NCI-H1105 (cell line): ENCODE measurements at places on chromosomes 16 and 17.

DNA sequence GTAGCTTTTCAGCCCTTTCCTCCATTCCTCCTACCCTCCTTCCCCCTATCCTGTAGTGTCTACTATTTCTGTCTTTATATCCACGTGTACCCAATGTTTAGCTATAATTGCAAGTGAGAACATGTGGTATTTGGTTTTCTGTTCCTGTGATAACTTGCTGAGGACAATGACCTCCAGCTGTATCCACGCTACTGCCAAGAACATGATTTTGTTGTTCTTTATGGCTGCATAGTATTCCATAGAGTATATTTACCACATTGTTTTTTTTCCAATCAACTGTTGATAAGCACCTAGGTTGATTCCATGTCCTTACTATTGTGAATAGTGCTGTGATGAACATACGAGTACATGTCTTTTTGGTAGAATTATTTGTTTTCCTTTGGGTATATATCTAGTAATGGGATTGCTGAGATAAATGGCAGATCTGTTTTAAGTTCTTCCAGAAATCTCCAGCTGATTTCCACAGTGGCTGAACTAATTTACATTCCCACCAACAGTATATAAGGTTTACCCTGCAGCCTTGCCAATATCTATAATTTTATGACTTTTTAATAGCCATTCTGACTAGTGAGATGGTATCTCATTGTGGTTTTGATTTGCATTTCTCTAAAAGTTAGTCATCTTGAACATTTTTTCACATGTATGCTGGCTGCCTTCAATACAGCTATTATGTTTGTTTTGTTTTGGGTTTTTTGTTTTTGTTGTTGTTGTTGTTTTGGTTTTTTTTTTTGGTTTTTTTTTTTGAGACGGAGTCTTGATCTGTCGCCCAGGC, 10.9 kb upstream of the COPRS start:
- no peak for DNase-seq

DNA sequence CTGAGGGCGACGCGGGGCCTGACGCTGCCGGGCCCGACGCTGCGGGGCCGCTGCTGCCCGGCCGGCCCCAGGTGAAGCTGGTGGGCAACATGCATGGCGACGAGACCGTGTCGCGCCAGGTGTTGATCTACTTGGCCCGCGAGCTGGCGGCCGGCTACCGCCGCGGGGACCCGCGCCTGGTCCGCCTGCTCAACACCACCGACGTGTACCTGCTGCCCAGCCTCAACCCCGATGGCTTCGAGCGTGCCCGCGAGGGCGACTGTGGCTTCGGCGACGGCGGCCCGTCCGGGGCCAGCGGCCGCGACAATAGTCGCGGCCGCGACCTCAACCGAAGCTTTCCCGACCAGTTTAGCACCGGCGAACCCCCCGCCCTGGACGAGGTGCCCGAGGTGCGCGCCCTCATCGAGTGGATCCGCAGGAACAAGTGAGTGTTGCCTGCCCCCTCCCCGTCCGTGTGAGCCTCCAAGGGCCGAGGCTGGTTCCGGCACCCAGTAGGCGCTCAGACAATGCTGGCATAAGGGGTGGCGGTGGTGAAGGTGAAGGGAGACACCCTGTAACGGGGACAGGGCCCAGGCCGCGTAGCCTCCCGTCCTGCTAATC, 676 bp downstream of the CPD start:
- no peak for DNase-seq

DNA sequence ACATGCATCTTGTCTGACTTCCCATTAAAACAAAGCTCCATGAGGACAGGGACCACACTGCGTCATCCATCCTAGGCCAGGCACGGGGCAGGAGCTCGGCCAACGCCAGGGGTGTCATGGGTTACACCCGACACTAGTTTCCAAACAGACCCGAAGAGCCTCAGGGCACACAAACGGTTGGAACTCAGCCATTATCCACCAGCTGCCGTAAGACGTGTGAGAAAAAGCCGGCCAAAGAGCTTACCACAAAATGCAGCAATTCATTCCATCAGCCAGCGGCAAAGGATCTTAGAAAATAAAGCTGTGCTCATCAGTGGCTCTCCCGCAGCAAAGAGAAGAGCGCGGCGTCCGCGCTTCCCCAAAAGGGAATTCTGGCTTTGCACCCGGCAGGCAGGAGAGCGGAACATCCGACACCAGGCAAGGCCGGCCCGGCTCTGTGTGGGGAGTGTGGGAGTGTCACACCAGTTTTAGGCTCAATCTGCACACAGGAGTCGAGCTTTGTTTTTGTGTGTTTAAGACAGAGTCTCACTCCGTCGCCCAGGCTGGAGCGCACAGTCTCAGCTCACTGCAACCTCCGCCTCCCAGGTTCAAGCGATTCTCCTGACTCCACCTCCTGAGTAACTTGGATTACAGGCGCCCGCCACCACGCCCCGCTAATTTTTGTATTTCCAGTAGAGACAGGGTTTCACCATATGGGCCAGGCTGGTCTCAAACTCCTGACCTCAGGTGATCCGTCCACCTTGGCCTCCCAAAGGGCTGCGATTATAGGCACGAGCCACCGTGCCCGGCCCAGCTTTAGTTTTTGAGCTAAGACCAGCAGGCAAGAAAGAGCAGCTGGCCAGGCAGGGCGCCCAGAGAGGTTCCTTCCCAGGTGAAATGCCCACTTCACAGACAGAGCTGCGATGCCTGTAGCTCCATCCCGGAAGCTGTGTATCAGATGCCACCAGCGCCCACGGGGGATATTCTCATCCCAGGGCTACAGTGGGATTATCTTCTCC, 1.5 kb downstream of the SLC38A8 start:
- no peak for DNase-seq

DNA sequence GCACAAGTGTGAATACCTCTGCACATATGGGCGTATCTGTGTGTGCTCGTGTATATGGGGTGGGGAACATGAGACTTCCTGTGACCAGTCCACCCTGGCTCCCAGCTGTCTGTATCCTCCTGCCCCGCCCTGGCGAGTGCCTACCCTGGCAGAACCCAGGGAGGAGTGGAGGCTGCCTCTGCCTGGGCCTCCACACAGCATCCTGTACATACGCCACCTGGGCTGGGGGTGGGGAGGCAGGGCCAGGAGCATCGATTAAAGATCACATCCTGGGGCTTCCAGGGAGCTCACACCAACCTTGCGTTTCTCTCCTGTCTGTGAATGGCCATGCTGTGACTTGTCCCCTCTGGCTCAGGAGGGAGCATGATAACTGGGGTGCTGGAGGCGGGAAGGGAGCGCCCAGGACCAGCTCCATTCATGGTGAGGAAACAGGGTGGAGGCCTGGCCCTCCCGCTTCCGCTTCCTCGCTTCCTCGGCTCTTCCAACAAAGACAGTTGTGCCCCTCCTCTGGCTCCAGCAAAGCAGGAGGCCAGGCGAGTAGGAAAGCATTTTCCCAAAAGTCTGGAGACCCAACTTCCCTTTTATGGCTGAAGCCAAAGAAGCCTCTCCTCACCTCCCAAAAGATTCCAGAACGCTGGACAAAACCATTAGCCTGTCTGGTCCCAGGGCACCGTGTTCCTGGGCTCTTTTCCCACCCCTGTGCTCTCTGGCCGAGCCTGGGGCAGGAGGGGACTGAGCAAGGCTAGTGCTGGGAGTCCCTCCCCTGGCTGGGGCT, 22.9 kb downstream of the ADAM11 start:
- no peak for DNase-seq

DNA sequence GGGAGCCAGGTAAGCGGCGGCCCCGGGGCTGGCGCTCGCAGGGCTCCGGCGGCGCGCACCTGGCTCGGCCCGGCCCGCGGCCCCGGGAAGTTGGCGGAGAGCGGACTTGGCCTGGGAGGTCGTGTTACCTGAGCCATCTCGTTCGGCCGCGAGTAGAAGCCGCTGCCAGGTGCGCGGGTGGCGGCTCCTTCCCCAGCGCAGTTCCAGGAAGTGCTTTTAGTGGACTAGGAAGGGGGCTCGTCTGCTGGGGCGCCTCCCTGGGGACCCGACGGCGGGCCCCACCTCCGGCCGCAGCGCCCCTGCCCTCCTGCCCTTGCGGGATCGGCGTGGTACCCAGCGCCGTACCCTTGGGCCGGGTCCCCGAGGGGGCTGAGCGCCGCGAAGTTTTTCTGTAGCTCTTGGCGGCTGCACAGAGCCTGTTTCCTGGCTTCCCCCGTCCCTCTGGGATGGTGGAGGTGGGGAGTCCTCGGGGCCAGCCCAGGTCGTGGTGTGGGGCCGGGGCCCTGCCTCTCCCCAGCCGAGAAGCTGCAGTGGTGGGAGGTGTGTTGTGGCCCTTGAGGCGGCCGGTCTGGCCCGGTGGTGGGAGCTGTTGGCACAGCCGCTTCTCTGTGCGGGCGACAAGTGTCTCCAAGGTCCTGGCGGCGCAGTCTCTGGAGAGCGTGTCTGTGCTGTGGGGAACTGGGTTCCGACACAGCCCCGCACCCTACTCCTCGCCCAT, 96.9 kb downstream of the RAB11FIP4 start:
- peak; percentile 20 for DNase-seq

DNA sequence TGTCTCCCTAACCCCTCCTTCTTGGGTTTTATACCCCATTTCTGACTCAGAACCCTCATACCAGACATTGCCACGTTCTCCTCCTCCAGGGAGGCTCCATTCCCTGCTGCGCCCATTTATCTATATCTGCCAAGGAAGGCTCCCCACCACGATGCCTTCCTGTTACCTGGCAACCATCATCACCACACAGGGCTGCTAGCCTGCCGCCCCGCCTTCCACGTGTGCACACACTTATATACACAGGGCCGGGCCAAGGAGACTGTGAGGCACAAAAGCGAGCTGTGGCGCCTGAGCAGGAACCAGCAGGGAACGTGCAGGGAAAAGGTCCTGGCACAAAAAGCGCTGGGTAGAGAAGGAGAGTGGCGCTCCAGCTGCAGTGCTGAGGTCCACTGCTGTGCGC, 261.8 kb downstream of the CBLN1 start:
- no peak for DNase-seq

DNA sequence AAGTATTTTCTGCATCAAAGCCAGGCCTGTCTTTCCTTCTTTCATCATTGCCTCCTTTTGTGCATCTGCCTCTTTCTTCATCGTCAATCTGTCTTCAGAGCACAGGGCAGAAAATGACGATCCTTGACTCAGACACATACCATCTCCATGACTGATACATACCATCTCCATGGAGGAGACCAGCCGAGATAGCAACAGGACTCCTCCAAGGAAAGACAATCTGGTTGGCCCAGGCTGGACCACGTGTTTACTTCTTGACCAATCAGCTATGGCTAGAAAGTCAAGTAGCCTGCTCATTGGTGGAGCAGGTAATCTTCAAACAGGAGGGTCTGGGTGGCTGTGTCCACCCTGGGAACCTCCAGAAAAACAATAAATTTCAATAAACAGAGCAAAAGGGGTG, 164.6 kb downstream of the CPPED1 start:
- no peak for DNase-seq

DNA sequence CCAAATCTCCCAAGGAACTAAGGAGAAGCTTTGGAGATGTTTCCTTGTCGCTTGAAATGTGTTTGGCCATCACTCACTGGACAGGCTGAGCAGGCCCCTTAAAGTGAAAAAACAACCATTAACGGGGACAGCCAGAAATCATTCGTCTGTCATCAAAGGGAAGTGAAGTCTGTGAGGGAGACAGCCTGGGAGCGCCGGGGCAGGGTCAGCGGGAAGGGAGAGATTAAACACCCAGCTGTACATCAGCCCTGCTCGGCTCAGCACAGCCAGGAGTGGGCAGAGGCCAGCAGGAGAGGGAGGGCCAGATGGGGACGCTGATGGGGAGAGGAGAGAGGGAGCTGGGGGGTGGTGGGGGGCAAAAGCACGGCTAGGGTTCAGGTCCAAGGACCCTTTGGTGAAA, 105.1 kb downstream of the SDK2 start:
- no peak for DNase-seq

- DNase-seq = no peak
Observed at GRCh38 chr16:81639348-81639747, 139.7 kb upstream of the PLCG2 start.
